Fibroblast of upper back skin (primary cell): ENCODE measurements at places on chromosomes 1 and 21.

- no peak for DNase-seq
Measured at GRCh38 chr21:22363504-22363903, 1365.3 kb downstream of the NCAM2 start.

DNA sequence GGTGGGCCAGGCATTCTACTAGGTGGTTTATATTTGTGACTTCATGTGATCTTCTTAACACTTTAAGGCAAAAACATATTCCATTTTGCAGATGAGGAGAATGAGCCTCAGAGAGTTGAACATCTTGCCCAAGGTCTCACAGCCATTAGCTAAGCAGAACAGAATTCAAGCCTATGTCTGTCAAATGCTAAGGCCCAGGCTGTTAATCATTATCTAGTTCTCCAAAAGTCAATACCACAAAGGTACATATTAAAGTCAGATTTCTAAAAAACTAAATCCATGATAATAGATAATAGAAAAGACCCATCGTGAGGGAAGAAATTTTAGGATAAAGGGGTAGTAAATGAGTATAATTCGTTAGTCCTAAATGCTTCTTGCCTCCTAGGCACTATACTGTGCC, 234.3 kb downstream of the KCNH1 start:
- no peak for DNase-seq

DNA sequence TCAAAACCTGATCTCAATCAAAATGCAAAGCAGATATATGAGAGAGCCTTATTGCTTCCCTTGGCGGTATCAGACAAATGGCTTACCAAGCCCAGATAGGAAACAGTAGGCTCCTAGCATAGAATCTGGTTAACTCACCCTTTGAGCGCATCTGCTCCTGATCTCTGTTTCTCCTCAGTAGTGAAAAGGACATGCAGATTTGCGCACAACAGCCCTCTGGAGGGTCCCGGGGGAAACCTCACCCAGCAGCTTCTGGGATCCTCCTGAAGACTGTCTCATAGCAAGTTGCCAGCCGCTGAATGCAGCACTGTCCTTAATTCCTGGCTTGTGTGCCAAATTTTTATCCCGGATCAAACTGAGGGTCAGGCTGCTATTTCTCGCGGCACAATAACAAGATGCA, 192.2 kb downstream of the FASLG start:
- DNase-seq, result peak; percentile 19

GRCh38 chr21:35050348-35051286, 1.5 kb upstream of the RUNX1 start:
- DNase-seq, result peak; percentile 74

GRCh38 chr1:77347646-77348045, 65.8 kb downstream of the AK5 start:
- peak; percentile 91 for DNase-seq

GRCh38 chr1:168416220-168416619, 127.6 kb downstream of the XCL2 start:
- no peak for DNase-seq

DNA sequence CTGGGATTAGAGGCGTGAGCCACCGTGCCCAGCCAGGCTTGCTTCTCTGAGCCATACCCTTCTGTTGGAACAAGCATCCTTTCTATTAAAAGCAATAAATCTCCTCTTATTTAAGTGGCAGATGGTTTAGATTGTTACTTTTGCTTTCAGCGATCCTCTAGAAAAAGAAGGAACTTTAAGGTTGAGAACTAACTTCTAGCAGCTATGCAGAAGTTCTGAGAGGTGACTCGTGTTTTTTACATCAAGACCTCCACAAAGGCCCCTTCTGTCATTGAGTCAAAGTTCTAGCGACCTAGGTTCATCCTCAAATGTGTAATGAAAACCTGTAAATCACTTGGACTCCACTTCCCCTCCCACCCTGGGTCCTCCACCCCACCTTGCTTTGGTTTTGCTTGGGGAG, 30.8 kb downstream of the PLEKHO1 start:
- DNase-seq, result no peak

DNA sequence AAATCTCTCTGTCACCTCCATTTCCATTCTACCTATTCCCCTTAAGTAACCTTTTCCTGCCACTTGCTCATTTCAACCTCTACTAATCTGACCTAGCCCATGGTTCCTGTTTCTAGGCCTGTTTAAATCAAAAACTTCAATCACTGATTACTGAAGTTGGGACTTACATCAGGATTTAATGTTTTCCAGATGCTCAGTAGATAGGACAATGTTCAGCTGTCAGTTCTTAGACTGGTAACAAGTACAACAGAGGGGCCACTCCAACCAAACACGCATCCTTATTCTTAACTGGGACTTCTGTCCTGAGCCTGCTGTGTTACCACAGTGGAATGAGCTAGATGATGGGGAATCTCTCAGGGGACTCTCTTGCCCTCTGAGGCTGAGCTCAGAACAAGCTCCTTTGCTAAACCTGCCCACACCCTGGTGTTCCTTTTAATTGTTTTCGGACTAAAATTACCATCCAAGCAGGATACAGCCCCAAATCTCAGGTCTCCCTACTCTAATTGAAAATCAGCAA, 974.6 kb downstream of the TTLL7 start:
- no peak for DNase-seq

GRCh38 chr1:151715726-151716404, 738 bp downstream of the CELF3 start:
- DNase-seq, result no peak

- no peak for DNase-seq
Measured at GRCh38 chr1:53325326-53326087, 2.4 kb downstream of the LRP8 start.

GRCh38 chr1:55640708-55641473, 425.7 kb upstream of the USP24 start:
- DNase-seq, result peak; percentile 70

DNA sequence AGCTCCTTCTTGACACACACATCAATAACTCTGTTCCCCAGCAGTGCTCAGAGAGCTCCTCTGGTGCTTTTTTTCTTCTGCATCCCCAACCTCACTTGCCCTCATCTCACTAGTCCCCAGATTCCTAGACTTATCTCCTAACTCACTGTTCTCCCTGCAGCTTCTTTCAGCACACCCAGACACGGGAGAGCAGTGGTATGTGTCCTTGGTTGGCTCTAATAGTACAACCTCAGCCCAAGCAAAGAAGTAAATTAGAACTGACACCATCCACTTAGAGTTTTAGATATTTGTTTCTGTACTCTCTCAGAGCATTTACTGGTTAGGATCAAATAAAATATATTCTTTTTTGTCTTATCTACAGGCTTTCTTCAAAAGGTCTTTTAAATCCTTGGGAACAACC, 201.4 kb upstream of the SNX7 start:
- DNase-seq, result no peak

GRCh38 chr1:28213315-28213714, 19.5 kb downstream of the DNAJC8 start:
- no peak for DNase-seq

DNA sequence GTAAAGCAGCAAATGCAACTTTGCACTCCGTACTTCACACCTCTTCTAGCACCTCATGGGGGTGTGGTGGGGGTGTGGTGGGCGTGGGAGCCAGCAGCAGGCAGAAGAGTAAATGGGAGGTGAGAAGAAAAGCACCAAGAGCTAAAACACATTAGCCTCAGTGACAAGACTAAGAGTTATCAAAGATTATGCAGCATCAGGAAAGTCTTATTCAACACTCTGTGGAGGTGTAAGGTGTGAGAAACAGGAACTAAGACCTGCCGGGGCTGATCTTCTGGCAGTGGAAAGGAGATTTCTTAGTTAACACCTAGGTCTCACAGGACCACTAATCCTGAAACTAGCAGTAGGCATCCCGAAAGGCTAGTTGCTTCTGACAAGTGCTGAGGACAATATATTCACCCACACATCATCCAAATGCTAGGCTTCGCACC, 9.9 kb downstream of the TGFBR3 start:
- no peak for DNase-seq

DNA sequence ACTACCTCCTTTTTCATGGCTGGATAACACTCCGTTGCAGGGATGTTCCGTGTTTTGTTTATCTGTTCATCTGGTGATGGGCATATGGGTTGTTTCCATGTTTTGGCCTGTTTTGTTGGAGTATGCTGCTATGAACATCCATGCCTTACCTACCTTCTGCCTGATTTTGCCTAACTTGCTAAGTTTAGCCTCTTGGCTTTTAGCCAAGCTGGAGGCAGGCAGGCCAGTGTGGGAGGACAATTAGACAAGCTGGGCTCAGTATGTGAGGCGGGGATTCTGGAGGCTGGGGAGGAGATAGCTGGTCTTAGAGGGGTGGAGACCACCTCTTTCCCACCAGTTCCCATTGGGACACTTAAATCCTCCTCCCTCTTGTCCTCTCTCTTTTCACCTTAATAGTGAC, 98.4 kb upstream of the WNT4 start:
- DNase-seq, result no peak

DNA sequence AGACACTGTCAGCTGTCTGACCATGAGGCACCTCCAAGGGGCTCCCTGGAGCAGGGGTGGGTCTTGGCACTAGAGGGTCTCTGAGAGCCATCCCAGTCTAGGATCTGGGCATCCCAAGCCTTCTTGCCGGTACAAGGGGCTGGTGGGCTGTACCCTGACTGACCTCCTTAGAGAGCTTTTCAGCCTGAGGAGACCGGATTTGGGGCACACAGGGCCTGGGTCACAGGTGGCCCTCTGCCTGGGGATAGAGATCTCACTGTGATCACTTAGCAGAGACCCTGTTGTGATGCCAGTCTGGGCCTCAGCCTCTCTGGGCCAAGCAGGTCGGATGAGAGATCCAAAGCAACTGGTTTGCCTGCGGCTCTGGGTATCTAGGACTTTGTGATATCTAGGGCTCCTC, 227.2 kb downstream of the TRABD2B start:
- no peak for DNase-seq

DNA sequence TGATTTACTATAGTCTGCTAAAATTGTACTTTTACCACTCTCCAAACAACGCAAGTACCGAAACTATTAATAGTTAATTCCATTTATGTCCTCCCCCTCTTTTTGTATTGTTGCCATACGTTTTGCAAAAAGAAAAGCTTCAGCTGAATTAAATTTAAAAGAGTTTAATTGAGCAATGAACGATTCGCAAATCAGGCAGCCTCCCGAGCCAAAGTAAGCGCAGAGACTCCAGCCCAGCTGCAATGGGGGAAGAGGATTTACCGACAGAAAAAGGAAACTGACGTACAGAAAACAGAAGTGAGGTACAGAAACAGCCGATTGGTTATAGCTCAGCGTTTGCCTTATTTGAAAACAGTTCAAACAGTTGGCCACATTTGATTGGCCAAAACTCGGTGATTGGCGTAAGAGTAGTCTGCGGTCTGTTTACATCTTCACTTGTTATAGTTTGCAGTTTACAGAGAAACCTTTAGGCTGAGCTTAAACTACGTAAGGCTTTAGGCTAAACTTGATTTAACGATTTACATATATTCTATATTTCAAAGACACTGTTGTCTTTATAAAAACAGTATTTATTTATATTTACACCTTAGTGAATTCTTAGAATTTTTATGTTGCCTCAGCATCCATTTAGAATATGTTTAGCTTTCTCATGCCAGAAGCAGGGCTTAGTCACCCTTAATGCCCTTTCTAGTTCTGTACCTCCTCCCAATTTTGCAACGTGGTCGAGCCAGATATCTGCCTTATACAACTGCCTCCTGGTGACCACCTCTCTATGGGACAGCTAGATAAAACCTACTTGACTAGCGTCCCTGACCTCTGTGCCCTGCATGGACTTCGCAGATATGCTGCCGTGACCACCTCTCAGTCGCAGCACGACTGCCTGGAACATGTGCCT, 23.8 kb downstream of the CR1 start:
- DNase-seq, result no peak

- peak; percentile 89 for DNase-seq
Measured at GRCh38 chr1:229209816-229210215, 61.1 kb upstream of the RAB4A start.

GRCh38 chr1:11770011-11770410, 8.0 kb downstream of the C1orf167 start:
- DNase-seq, result peak; percentile 7

GRCh38 chr1:109629372-109630030, 9.9 kb downstream of the AMPD2 start:
- no peak for DNase-seq

DNA sequence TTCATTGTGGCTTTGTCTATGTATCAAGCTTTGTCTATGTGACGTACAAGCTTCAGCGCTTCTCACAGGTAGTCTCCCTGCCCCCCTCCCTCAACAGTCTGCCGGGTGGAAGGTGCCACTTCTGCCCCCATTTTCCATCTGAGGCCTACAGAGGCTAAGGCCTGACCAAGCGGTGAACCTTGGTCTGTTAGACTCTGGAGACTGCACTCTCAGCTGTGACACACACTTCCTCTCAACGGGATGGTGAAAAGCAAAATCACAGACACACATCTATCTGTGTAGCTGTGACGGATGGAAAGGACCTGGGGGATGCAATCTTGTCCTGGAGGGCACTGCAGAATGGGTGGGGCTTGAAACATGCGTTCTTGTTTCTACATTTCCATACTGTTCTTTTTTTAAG, 152.9 kb upstream of the EDN2 start:
- no peak for DNase-seq

GRCh38 chr1:162364498-162364897, 12.2 kb downstream of the SPATA46 start:
- DNase-seq, result peak; percentile 9

DNA sequence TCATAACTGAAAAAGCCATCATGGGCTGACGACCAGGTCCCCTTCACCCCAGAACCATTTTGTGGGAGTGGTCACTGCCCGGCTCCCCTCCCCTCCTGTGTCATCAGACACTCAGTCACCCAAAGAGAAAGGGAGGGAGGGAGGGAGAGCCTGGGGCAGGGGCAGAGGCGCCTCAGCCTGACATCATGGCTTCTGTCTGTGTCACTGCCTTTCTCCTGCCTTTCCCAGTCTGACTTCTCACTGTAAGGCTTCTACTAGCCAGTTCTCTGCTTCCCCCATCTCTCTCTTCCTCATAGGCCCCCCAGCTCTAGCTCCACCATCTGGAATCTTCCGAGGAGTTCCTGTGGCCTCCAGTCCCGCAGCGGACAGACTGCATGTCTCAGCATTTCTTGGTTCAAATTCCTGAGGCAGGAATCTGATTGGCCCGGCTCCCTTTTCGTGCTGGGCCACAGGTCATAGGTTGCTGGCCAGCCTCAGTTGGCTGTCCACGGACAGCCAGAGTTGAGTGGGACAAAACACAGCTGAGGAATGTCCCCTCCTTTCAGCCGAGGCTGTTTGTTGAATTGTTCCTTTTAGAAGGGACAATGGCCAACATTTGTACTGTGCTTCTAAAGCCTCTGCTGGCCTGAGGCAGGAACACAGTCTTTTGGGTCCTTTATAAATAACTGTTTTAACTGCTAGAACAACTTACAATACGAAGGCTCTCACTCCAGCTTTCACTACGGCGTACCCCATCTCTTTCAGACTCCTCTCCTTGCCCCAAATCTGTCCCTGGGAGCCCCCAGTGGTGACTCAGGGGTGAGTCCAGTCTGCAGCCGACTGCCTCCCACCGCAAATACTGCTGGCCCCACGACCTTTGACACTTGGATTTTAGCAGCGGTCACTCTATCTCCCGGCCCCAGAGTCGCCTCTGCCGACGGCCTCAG, 18.7 kb upstream of the KANK4 start:
- peak; percentile 42 for DNase-seq

GRCh38 chr1:29284961-29285560, 48.7 kb downstream of the PTPRU start:
- DNase-seq, result no peak
